ENCODE measurements at places on chromosomes 3 and 15. TPM values are rescaled to one million over a fixed set of nuclear protein-coding genes. Genes with fewer than 3 reads are reported as not detected.

Gene VGLL3
- total RNA-seq: 48.5 TPM

DNA sequence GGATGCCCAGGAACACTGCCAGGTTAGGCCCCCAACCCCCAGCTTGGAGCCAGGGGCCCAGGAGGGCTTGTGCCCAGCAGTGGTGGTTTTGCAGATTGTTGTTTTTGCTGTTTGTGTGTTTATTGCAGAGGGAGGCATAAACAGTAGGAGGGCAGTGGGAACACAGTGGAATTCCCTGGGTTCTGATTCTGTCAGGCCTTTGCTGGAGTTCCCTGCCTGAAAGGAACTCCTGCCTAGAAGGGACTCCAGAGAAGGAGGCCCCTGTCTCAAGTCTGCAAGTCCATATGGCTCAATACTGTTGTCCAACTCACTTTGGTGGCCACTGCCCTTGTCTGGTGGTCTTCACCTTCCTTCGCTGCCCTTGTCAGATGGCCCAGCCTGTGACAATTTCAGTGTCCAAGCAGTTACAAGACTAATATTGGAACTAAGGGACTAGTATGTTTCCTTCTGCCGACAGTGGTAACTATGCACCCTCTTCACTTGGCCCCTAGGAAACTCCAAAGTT is 47.4 kb upstream of the RAB6B start:
- no peaks in the 10 kb centered on the region for H3K27me3 ChIP-seq
- peaks cover 4% of the 10 kb centered on the region for H3K4me1 ChIP-seq
- no peak for DNase-seq
- no peaks in the 10 kb centered on the region for H3K36me3 ChIP-seq
- peak overlapping the region; percentile 61 for H3K27ac ChIP-seq

Gene OIP5
- total RNA-seq: 0.33 TPM

DNA sequence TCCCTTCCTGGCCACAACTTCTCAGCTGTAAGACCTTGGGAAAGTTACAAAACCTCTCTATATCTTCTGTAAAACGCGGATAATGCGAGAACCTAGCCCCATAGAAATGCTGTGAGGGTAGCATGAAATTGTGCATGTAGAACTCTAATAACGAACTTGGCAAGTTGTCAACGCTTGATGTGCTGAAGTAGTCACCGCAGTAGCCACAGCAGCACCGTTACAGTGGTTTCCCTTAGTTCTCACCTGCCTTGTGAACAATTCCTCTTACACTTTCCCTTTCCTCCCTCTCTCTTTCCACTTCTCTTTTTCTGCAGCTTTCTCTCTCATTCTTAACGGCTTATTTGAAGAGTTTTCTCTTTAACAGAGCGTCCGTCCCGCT is 447 bp upstream of the SHQ1 start:
- H3K27me3 ChIP-seq: no peaks in the 10 kb centered on the region
- peak overlapping the region; percentile 90 for H3K4me3 ChIP-seq
- no peak for DNase-seq
- no peak overlapping the region for H3K27ac ChIP-seq
- no peaks in the 10 kb centered on the region for H3K36me3 ChIP-seq

DNA sequence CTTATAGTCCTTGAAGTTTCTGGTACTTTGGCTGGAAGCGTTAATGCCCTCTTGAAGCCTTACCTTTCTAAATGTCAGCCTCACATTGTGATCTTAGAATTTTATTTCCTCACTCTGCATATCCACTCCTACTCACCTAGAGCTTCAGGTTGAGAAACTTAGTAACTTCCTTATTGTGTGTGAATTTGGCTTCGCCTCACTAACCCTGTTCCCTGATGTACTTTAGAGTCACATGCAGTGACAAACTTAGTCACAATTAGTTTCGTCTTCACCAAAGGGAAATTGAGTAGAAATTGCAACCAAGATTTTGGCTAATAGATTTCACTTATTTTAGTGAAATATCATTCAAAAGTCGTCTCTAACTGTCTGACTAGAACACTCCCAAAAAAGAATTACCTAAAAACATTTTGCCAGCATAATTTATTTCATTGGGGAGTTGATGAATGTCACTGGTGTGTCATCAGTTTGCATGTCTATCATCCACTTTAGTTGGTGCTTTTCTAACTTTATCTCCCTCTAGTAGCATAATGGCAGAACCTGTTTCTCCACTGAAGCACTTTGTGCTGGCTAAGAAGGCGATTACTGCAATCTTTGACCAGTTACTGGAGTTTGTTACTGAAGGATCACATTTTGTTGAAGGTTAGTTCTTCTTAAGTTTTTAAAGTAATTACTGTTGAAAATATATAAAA is 960 bp downstream of the MFN1 start:
- H3K36me3 ChIP-seq: peaks cover 2% of the 10 kb centered on the region
- H3K4me1 ChIP-seq: no peaks in the 10 kb centered on the region
- no peaks in the 10 kb centered on the region for H3K27me3 ChIP-seq
- peak overlapping the region; percentile 79 for H3K27ac ChIP-seq
- DNase-seq: no peak

Gene ITGA11
- total RNA-seq: 7.8 TPM

DNA sequence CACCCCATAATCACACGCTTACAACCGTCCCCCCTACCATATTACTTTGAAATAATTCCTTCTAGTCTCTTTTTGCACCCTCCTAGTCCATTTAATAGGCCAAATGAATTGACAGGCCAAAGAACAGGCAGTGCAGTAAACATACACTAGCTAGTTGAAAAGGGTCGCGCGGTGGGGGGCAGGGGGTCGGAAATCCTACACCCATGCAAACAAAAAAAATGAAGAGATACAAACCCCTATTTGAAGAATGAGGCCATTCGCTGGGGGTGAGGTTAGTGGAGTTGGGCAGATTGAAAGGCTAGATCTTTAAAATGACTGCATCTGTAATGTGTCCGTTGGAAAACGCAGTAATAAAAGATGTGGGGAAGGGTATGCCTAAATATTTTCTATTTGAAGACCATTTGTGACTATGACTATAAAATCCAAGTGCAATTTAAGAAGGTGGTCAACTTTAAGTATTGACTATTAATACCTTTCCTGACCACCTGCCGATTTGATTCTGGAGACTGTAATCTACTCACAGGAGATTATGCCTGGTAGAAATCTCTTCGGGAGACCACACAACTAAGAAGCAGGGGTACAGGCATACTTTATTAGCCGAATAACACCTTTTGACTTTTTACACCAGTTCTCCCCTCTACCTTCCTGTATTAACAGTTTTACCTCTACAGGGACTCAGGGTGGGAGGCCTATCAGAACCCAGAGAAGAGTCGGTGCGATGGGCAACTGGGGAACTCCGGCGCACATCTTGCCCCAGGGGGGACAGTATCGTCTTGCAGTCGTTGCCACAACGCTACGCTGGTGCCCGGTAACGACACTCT is 762 bp upstream of the ARL6 start:
- H3K36me3 ChIP-seq: no peaks in the 10 kb centered on the region
- H3K27me3 ChIP-seq: no peaks in the 10 kb centered on the region
- H3K4me3 ChIP-seq: peak overlapping the region; percentile 75
- no peak for DNase-seq
- H3K4me1 ChIP-seq: no peaks in the 10 kb centered on the region
- H3K27ac ChIP-seq: peak overlapping the region; percentile 85

DNA sequence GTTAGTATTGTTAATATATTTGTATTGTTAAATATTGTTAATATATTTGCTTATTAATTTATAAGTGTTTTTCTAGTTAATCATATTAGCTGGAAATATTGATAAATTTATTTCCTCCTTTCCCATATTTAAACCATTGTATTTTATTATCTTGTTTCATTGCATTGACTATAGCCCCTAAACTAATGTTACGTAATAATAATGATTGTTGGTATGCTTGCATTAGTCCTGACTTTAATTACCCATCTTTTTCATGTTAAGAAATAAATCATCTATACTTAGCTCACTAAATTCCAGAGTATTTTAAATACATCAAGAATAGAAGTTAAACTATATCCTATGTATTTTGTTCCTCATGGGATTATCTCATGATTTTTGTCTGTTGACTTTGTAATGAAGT is 368.2 kb downstream of the LSAMP start:
- no peak for DNase-seq
- no peaks in the 10 kb centered on the region for H3K27me3 ChIP-seq
- no peaks in the 10 kb centered on the region for H3K36me3 ChIP-seq
- H3K4me3 ChIP-seq: no peak overlapping the region
- no peak overlapping the region for H3K27ac ChIP-seq
- no peaks in the 10 kb centered on the region for H3K4me1 ChIP-seq

GRCh38 chr15:39890621-39891020 is 29.4 kb downstream of the GPR176 start:
- H3K4me1 ChIP-seq: no peaks in the 10 kb centered on the region
- no peak overlapping the region for H3K4me3 ChIP-seq
- H3K36me3 ChIP-seq: no peaks in the 10 kb centered on the region
- H3K27ac ChIP-seq: no peak overlapping the region

Gene ZNF80
- not detected for total RNA-seq

GRCh38 chr3:150829408-150829807 is 66.4 kb upstream of the SIAH2 start:
- H3K27me3 ChIP-seq: no peaks in the 10 kb centered on the region
- H3K27ac ChIP-seq: no peak overlapping the region
- no peak for DNase-seq
- H3K4me3 ChIP-seq: no peak overlapping the region
- H3K4me1 ChIP-seq: no peaks in the 10 kb centered on the region

DNA sequence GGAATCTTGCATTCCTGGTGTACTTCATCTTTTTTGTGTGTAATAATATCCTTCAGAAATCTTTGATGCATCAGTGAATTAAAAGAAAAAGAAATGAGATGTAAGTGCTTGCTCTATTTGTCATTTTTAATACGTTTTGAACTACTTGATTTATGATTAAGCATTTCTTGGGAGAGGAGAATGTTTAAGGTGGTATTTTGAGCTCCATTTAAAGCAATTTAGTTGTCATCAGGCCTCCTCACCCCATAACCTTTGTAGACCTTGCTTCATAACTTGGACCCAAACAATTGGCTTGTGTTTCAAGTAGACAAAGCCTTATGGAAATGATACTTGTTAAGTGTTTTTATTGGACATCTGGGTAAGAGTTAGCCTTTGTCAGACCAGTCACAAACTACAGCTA is 87.1 kb upstream of the VEPH1 start:
- H3K4me1 ChIP-seq: no peaks in the 10 kb centered on the region
- H3K27ac ChIP-seq: no peak overlapping the region
- no peaks in the 10 kb centered on the region for H3K36me3 ChIP-seq
- H3K4me3 ChIP-seq: no peak overlapping the region

- no peaks in the 10 kb centered on the region for H3K27me3 ChIP-seq
- H3K36me3 ChIP-seq: no peaks in the 10 kb centered on the region
- DNase-seq: no peak
- H3K4me3 ChIP-seq: peak overlapping the region; percentile 87
Observed at GRCh38 chr15:99105514-99106341, 848 bp downstream of the SYNM start.

Gene CMTM8
- total RNA-seq: 19.3 TPM

GRCh38 chr15:99424978-99425656 is 140.7 kb upstream of the MEF2A start:
- peak overlapping the region; percentile 75 for H3K27ac ChIP-seq
- no peak for DNase-seq
- no peak overlapping the region for H3K4me3 ChIP-seq
- no peaks in the 10 kb centered on the region for H3K4me1 ChIP-seq
- no peaks in the 10 kb centered on the region for H3K27me3 ChIP-seq
- no peaks in the 10 kb centered on the region for H3K36me3 ChIP-seq

DNA sequence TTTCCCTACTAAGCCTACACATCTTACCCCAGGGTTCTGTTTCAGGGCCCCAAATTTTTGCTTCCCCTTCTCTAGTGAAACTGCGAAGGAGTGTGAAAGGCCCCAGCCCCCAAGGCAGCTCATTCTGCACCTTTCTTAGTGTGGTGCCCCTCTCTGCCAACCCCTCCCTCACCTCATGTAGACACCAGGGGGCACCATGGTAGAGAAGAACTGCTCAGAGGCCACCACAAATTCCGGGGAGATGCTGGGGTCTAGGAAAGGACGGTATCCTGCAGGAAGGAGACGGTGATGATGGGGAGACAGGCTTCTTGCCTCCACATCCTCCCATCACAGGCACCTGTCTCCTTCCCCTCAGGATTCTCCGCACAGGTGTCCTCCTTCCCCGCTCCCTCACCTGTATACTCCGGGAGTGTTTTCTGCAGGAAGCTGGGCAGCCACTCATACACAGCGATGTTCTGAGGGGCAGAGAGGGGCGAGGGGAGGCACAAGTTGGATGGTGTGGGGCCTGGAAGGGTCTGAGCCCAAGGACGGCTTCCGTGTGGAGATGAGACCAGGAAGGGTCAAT is 3.6 kb downstream of the DUOX2 start:
- H3K27ac ChIP-seq: no peak overlapping the region
- peaks cover 69% of the 10 kb centered on the region for H3K27me3 ChIP-seq
- DNase-seq: no peak

- no peak overlapping the region for H3K27ac ChIP-seq
- H3K36me3 ChIP-seq: no peaks in the 10 kb centered on the region
- no peak for DNase-seq
- no peaks in the 10 kb centered on the region for H3K27me3 ChIP-seq
- H3K4me3 ChIP-seq: no peak overlapping the region
Observed at GRCh38 chr3:106643684-106644161, 733.5 kb upstream of the CCDC54 start.

DNA sequence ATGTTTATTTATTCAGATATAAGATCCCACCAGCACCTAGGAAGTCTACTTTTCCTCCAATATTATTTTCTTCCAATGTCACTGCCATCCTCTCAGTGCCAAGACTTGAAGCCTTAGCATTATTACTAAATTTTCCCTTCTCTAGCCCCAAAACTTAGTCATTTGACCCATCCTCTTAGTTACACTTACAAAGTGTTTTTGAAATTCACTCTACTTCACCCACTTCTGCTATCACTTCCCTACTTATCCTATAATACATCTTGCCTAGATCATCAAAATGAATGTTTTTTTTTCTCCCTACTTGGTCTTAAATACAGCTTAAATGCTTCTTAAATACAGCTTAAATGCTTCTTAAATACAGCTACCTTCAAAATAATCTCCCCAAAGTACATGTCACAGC is 376.6 kb downstream of the RSL24D1 start:
- no peak for DNase-seq
- no peaks in the 10 kb centered on the region for H3K27me3 ChIP-seq

DNA sequence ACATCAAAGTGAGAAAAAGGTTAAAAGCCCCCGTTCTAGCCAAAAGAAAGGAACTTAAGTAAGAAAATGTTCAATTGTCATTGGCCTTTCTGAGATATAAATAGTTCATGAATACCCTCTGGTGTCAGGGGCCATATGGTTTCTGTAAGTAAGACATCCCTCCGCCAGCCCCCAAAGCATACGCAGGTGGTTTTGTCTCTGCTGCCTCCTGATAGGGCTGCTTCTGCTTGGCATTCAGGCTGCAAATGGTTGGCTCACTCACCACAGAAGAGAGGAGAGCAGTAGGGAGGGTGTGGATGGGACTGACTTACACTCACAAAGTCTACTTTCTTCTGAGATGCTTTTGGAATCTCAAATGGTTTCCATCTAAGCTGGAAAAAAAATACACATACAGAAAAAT is 29.8 kb downstream of the HGD start:
- no peak overlapping the region for H3K27ac ChIP-seq
- H3K36me3 ChIP-seq: no peaks in the 10 kb centered on the region
- no peaks in the 10 kb centered on the region for H3K4me1 ChIP-seq
- no peaks in the 10 kb centered on the region for H3K27me3 ChIP-seq
- DNase-seq: no peak

GRCh38 chr3:61733000-61733399 is 171.6 kb downstream of the PTPRG start:
- no peaks in the 10 kb centered on the region for H3K27me3 ChIP-seq
- no peak overlapping the region for H3K4me3 ChIP-seq
- no peak for DNase-seq
- H3K36me3 ChIP-seq: no peaks in the 10 kb centered on the region
- no peaks in the 10 kb centered on the region for H3K4me1 ChIP-seq
- H3K27ac ChIP-seq: peak overlapping the region; percentile 20

Gene ATP13A4
- total RNA-seq: 0.64 TPM

Gene AGBL1
- not detected for total RNA-seq

Gene GOLGA8S
- total RNA-seq: not detected
